ENCODE measurements at places on chromosomes 16 and 17. TPM values are rescaled to one million over a fixed set of nuclear protein-coding genes. Genes with fewer than 3 reads are reported as not detected.

The CDRT4 gene
- 19.6 TPM for total RNA-seq

GRCh38 chr17:19383681-19384470, 3.1 kb downstream of the MFAP4 start:
- DNase-seq, result no peak

DNA sequence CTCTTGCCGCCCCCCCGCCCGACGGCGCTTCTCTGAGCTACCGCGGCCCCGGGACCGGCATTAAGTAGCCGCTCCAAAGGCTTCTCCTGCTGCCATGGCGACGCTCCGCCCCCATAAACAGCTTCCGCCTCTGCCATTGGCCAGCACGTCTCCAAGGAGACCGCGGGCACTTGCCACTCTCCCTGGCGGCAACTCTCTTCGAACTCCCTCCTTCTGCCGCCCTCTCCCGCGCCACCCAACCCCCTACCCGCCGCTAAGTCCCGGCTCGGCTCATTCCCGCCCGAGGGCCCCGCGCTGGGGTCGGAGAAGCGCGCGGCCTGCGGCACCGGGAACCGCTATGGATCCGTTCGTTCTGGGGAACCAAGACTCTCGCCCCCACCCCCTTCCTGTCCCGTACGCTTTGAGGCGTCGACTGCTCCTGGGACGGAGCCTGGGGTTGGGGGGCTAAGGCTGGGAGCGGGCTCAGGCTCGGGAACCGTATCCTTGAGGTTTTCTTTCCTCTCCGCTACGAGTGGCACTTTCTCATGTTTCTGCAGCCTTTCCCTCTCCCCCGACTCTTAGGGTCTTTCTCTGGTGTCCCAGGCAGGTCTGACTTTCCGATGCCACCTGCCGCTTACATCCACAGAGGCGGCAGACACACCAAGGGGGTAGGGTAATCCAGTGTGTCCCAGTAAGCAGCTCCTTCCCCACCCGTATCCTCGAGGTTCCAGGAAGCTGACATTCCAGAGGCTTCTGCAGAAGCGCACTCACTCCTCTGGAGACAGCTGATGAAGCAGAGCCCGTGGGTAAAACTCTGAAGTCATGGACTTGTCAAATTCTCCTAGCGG, at the start of gene FOXJ1:
Gene FOXJ1, minus strand, starts transcription at position 34 of the 827 bp plus-strand sequence. CDS start 850 bp downstream, outside the sequence.
- DNase-seq, result peak; percentile 85

GRCh38 chr17:60163108-60163784, 13.5 kb downstream of the CA4 start:
- no peak for DNase-seq

The HYDIN gene
- not detected for total RNA-seq

The CNGB1 gene
- total RNA-seq, result not detected

The DPEP2 gene
- total RNA-seq, result not detected

The GDPD3 gene
- 1.5 TPM for total RNA-seq

DNA sequence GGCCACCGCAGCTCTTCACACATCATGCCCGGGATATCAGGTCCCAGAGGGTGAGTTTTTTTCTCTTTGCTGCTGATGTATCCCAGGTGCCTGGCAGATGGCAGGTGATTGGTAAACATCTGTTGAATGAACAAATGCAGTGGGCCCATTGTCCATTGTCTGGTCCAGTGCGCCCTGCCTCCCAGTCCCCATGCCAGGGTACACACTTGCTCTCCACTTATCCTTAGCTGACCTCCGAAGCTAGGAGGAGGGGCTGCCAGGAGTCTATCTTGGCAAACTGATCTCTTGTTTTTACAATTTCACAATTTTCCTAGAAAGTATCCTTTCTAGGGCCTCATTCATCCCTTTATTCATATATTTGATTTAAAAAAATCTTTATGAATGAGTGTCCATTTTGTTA, 196.0 kb downstream of the RAB11FIP4 start:
- DNase-seq, result no peak

The KREMEN2 gene
- total RNA-seq, result not detected

DNA sequence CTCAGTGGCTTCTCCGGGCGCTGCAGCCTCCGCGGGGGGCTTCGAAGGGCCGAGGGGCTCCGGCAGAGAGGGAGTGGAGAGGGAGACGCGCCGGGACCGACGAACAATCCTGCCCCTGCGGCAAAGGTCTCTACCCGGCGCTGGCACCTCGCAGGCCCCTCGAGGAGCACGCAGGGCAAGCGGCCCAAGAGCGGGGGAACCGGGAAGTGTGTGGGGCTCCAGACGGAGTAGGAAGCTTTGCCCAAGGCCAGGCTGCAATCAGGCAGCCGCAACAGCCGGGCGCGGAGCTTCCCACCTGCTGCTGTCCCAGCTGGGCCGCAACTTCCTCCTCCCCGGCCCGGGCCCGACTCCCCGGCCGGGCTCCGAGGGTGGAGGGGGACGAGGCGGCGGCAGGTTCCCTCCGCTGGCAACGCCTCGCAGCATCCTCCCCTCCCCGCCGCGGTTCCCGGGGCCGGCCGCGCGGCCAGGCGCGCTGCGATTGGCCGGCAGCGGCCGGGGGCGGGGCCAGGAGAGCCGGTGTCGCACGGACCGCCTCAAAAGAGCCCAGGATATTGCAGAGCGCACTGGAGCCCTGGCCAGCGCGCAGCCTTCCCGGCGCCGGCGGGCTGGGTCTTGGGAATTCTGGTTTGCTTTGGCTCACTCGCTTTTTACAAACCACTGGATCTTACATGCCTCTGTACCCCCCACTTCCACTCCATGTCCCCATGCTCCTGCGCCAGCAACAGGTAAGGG, at the start of gene KCNJ2:
Gene KCNJ2, plus strand, starts transcription at position 556 of the 732 bp plus-strand sequence. CDS start 5,508 bp downstream, outside the sequence.
- peak; percentile 76 for DNase-seq

The ABCC1 gene
- total RNA-seq, result 95.3 TPM

The SOST gene
- total RNA-seq, result not detected

DNA sequence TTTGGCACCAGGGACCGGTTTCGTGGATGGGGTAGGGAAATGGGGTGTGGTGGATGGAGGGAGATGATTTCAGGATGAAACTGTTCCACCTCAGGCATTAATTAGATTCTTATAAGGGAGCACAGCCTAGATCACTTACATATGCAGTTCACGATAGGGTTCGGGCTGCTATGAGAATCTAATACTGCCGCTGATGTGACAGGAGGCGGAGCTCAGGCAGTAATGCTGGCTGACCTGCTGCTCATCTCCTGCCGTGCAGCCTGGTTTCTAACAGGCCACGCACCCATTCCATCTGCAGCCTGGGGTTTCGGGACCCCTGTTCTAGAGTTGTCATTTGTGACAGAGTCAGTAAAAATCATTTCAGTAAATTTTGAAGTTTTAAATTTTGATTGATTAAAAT, 99.7 kb downstream of the CHD9 start:
- no peak for DNase-seq

DNA sequence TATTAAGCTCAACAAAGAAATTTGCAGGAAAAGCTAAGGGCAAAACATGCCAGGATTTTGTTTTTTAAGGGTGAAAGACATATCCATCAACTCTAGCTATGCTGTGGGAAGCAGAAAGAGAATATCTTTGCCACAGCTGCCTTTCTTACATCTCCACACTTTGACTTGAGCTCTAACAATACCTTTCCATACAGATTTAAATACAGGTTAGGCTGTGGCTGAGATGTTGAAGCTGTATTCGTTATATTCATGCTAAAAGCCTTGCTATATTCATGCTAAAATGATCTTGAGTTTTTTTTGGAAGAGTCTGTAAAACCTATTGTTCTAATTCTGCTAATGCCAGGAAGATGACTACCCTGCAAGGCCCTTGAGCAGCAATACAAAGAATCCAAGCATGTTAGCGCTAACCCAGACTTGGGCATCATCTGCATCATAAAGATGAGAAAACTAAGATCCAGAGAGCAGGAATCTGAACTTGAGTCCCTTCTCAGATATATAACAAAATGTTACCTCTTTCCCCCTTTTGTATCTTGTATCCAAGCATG, 204.8 kb upstream of the C17orf78 start:
- DNase-seq, result no peak

GRCh38 chr17:20121359-20122253, 112.4 kb downstream of the SPECC1 start:
- DNase-seq, result peak; percentile 77

- DNase-seq, result peak; percentile 65
Observed at GRCh38 chr16:1363501-1364041, 11.8 kb downstream of the GNPTG start.

DNA sequence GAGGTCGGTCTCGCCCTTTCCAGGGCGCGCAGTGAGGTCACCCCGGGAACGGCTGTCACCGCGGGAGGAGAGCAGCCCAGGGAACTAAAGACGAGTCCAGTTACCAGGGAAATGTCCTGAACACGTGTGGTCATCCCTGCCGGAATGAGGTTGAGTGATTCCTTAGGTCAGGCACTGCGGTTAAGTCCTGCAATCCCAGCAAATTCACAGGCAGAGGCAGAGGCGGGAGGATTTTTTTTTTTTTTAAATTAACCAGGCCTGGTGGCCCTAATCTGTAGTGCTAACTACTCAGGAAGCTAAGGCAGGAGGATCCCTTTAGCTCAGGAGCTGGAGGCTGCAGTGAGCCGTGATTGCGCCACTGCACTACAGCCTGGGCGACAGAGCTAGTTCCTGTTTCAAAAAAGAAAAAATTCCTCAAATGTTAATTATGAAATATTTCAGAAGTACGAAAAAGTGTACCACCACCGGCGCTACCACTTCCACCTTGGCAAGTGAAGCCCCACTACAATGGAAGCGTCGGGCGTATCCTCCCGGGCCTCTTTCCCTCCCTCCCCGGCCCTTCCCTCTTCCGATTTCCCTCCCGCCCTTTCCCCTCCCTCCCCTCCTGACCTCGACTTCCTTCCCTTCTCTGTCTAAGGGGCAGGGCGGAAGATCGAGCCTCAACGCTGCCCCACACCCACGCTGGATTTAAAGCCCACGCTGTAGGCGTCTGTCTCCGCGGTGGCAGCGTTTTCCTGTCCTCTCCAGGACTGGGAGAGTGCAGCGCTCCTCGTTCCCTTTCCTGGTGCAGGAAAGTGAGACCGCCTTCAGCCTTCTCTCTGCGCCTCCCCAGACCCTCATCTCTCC, 27.3 kb downstream of the SLFN11 start:
- no peak for DNase-seq

- DNase-seq, result peak; percentile 87
Observed at GRCh38 chr17:46764709-46765401, 53.6 kb downstream of the WNT3 start.

DNA sequence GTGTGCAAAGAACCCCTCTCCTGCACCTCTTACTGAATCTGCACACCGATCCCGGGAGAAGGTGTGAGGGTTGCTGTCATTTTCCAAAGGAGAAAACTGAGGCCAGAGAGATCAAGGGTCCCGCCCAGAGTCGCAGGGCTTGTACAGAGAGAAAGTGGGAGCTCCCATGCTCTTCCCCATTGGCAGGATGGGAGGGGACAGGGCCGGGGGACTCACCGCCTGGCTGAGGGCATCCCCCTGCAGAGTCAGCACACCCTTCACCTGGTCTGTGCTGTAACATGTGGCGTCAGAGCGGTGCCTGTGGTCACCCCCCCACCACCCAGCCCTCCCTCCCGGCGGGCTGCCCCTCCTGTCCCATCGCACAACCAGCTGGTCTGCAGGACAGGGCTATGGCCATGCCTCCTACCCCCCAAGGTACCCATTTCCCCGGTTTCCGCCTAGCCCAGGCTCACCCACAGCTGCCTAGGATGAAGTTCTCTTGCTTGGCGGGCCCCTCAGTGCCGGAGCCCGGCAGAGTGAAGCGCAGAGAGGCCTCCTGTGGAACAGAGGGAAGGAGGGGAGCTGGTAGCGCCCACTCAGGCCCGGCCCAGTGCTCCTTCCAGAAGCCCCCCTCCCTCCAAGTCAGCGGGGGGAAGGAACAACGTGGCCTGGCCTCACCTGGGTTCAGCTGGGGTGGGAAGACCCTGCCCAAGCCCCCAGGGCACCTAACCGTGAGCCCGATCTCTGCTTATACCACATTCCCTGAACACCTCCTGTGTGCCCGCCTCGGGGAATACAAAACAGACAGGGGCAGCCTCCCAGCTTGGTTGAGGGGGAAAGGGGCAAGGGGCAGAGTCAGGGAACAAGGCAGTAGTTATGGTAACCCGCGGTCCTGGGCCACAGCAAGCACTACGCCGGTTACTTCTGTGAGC, 1.1 kb downstream of the ROGDI start:
- no peak for DNase-seq

The SLC12A3 gene
- total RNA-seq, result not detected

GRCh38 chr16:85557971-85558657, 55.0 kb upstream of the GSE1 start:
- DNase-seq, result peak; percentile 47

The PLEKHG4 gene
- total RNA-seq, result 32.7 TPM

DNA sequence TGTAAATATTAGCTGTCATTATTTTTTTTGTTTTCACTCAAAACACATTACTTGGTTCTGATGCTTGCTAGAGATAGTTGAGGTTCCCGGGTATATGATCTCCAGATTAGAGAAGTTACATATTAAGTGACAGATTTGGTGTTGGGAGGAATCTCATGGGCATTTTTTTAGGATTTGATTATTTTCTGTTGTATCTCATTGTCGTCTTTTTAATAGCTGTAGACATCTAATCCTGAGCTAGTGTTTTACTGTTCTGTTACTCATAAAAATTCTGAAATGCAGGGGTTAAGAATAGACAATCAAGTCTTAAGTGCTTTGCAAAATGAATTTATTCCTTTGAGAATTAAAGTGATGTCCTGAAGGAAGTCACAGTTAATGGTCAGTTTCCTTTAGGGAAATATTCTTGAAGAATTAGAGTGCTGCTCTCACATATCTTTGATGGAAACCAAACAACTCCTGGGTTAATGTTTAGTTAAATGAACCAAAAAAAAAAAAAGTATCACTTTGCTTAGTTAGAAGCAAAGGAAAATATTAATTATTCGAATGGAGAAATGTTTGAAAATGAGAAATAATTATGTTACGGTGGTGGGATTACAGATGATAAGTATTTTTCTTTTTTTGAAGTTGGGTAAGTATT, 251.7 kb upstream of the CACNG5 start:
- DNase-seq, result no peak

GRCh38 chr16:56608876-56609462, 585 bp downstream of the MT2A start:
- DNase-seq, result peak; percentile 15

The INCA1 gene
- 0.44 TPM for total RNA-seq

The TMC7 gene
- total RNA-seq, result 4.1 TPM

The EFCAB13 gene
- total RNA-seq, result 1.1 TPM

DNA sequence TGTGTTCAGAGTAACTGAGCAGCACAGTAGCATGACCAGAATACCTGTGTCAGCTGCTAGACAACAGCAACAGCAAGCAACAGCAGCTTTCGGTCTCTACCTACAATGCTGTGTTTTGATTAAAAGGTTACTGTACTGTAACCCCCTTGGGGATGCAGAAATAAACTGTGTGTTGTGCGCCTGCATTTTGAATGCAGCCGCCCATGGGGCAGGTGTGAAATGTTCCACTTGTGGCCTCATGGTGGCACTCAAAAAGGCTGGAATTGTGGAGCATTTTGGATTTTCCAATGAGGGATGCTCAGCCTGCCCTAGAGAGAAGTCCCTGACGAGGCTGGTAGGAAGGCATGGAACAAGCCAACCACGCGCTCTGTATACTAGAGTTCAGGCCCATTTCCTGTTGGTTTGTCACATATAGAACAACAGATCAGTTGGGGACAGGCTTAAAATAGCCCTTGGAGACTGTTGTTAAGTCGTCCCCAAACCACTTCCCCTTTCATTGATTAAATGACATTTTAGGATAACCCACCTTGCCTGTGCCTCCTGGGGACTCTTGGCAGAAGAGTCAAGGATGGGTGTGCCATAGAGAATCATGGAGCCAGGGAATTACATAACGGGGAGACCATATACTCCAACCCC, 27.1 kb downstream of the SCPEP1 start:
- DNase-seq, result no peak
